ENCODE measurements at places on chromosomes 4 and X. TPM values are rescaled to one million over a fixed set of nuclear protein-coding genes. Genes with fewer than 3 reads are reported as not detected.

The FABP2 gene
- total RNA-seq: not detected

The TCEAL5 gene
- not detected for total RNA-seq

The STATH gene
- not detected for total RNA-seq

The BCOR gene
- total RNA-seq: 22.4 TPM

The ITGB1BP2 gene
- total RNA-seq: 0.81 TPM
